ENCODE measurements at places on chromosomes 13 and 19. TPM values are rescaled to one million over a fixed set of nuclear protein-coding genes. Genes with fewer than 3 reads are reported as not detected.
A peak's percentile ranks its signal among the peaks of the same experiment; 100 is the strongest.

Gene C13orf46
- 11.3 TPM for total RNA-seq

Gene ZIC5
- not detected for total RNA-seq

Gene SPRED3
- 2.6 TPM for total RNA-seq

- DNase-seq, result peak; percentile 72
Measured at GRCh38 chr19:44848036-44848811, 2.1 kb downstream of the NECTIN2 start.

DNA sequence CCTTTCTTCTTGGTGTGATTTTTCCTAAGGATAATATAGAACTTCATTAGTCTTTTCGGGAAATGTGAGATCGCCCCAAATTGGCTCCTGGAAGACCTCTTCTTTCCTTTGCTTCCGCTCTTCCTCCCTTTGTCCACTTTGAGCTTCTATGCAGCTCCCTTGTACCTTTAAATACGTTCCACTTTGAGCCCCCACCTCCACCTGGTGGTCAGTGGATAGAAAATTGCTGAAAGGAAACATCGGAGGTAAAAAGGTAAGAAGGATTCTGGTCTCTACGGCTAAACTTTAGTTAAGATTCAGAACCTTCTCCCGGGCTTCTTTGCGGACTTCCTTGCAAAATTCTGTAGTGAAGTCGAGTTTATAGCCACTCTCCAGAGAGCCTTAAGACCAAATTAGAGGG lies 55.0 kb upstream of the TM9SF2 start:
- no peak for DNase-seq

DNA sequence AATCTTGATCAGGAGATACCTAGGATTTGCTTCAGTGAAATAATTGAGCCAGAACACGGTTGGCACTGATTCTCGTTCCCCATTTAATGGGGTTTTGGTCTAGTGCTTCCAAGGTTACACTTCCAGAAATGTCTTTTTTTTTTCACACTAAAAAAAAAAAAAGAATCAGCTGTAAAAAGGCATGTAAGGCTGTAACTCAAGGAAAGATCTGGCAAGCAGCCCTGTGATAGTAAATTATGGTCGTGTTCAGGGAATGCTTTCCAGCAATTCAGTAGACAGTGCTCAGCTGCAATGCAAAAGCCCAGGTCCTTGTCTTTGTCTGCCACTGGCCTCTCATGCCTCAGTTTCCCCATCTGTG lies 27.2 kb upstream of the NDUFS7 start:
- no peak for DNase-seq

GRCh38 chr13:38223089-38223488 lies 126.6 kb upstream of the UFM1 start:
- DNase-seq, result peak; percentile 36

- DNase-seq, result no peak
Measured at GRCh38 chr19:17332677-17333581, 1.7 kb downstream of the ANO8 start.

DNA sequence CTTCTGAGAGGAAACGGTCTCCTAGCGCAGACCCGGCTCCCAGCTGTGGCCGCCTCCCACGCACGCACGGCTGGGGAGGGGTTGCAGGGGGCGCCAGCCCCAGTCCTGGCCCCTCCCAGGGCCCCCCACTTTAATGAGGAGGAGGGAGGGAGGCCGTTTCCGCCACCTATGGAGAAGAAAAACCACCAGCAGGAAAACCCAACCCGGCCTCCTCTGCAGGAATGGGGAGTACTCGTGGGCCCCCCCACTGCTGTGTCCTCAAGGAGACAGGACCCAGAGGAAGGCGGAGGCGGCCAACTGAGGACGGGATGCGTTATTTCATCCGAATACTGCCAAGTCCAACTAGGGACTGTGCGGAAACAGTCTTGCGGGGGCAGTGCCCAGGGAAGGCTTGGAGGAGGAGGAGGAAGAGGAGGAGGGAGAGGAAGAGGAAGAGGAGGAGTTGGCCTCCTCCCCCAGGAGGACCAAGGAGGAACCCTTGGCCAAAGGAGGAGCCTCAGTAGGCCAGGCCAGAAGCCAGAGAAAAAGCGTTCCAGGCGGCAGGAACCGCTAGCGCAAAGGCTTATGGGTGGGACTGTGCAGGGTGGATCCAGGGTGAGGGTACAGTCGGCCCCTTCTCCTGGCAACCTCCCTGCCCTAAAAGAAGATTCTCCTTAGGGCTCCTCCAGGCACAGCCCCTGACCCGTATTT lies 3.9 kb upstream of the SSBP4 start:
- DNase-seq, result peak; percentile 89

DNA sequence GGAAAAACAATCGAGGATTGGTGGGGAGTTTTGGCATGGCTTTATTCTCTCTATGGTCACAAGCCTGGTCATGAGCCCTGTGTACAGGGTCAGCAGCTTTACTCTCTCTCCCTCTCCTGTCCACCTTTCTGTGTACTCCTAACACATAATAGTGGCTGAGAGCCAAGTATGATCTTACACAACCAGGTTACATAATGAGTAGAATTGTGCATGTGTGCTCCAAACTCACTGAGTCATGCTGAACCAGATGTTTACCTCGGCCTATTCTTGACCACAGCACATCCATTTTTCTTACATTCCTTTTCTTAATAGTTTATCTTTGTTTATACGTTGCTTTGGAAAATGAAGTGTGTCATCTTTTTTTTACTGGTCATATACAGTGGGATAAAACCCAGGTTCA lies 53.1 kb downstream of the ZNF254 start:
- no peak for DNase-seq

GRCh38 chr13:79287939-79288795 lies 117.9 kb downstream of the RBM26 start:
- no peak for DNase-seq

DNA sequence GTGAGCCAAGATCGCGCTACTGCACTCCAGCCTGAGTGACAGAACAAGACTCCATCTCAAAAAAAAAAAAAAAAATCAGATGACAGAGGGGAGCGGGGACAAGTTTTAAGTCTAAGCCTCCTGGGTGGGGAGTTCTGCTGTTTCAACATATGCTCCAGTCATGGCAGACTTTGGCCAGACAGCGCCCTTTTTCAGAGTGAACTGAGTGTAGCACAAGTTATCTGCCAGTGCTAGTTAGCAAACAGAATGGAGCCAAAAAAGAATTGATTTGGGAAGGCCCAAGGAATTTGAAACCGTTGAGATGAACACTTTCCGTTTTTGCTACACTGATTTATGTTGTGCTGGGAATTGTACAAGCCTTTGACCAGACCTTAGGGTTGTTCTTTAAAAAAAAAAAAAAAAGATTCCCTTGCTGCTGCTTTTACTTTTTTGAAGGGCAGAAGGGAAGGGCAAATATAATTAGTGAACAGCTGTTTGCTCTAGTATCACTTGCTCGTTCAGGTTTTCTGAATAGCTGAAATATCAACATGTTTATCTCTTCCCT lies 5.7 kb downstream of the ACTN4 start:
- peak; percentile 57 for DNase-seq

DNA sequence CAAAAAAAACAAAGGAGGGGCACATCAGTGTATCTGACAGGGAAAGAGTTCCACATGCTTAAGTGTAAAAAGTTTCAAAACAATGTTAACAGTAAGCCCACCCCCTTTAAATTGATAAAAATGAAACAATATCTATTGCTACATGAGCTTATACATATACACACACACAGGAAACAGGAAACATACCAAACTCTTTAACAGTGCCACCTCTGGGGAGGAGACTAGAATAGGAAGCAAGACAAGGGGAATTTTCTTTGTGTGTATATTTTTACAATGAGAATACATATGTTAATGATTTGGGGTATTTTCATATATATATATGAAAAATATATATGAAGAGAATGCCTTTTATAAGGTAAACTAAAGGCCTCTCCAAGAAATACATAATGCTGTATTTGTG lies 44.7 kb downstream of the TPT1 start:
- no peak for DNase-seq

DNA sequence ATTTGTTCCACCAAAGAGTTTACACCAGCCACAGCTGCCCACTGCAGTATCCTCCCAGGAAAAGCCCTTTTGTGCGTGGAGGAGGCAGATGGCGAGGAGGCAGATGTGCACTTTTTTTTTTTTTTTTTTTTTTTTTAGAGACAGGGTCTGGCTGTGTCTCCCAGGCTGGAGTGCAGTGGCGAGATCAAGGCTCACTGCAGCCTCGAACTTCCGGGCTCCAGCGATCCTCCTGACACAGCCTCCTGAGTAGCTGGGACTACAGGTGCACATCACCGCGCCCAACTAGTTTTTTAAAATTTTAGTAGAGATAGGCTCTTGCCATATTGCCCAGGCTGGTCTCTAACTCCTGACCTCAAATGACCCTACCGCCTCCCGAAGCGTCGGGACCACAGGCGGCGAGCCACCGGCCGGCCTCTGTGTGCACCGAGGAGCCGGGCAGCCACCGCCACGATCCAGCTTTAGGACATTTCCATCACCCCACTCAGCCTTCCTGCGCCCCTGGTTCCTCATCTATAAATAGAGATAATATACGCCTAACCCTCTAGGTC lies 563 bp upstream of the PDCD5 start:
- DNase-seq, result no peak

DNA sequence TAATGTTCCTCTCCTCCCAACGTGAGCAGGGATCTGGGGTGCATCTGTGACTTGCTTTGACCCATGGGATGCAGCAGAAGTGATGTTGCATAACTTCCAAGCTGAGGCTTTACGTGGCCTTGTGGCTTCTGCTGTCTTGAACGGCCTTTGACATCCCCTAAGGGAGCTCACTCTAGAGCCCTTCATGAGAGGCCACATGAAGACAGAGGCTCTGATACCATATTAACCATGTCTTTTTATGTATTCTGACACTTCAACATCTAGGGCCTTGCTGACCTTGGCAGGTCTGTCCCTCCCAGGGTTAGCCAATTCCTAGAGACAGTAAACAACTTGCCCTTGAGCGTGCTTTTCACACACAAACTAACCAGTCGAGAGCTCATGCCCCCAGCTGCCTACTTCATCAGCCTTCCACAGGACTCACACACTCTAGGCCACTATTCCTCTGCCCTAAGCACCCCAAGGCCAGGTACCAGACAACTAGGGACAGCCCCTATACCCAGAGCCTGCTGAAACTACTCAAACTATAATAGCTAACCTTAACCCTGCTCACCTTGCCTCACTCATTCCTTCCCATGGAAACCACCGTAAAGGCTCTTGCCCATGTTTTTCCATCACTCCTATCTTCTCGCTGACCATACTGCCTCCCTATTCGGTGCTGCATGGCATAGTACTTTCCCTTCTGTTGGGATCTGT lies 45.4 kb downstream of the CCDC70 start:
- no peak for DNase-seq

DNA sequence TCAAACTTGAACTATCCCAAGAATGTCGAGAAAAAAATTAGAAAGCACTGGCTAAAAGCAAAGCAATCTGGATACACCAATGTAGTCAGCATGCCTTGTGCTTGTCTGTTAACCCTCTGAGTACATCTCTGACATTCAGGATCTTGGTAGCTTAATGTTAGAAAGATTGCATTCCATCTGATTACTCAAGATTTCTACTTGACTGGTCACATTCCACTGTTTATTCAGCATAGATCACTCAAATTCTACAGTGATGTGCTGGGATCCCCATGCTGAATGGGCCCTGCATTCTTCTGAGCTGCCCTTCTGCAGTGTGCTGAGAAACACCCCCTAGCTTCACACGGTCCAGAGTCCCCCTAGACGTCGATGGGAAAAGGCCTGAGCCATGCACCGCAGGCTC lies 295.4 kb upstream of the MAB21L1 start:
- peak; percentile 38 for DNase-seq

GRCh38 chr13:33583398-33583797 lies 234.6 kb upstream of the RFC3 start:
- DNase-seq, result no peak
